ENCODE measurements at places on chromosomes 2 and 18.

- no peak for DNase-seq
These were observed 120.8 kb upstream of the STK17B start for GRCh38 chr2:196291873-196292800.

DNA sequence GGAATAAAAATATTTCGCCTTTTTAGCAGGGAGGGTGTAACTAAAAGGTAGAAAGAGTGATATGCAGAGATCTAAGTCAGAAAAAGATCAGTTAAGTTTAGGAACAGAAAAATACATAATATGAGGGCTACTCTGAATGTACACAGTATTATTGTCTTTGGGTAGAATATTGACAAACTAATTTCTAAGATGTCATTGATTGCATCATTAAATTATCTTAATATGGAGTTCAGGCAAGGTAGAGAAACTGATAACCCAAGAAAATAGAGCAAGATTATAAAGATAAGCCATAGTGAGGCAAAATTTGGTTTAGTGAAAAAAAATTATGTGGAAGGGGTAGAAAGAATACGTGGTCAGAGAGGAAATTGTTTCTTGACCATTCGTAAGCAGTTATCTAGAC lies 629.0 kb upstream of the NXPH2 start:
- DNase-seq, result no peak

DNA sequence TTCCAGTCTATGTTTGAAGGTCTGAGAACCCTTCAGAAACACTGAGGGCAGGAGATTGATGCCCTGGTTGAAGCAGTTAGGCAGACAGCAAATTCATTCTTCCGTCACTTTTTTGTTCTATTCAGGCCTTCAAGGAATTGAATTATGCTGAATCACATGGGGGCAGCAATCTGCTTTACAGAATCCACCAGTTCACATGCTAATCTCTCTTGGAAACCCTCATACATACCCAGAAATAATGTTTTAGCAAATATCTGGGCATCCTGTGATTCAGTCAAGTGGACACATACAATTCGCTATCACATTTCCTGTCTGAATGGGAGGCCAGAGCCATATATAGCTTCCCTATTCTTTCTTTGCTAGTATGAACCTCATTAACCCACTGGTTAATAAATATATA lies 301.4 kb upstream of the CNTNAP5 start:
- DNase-seq, result no peak

DNA sequence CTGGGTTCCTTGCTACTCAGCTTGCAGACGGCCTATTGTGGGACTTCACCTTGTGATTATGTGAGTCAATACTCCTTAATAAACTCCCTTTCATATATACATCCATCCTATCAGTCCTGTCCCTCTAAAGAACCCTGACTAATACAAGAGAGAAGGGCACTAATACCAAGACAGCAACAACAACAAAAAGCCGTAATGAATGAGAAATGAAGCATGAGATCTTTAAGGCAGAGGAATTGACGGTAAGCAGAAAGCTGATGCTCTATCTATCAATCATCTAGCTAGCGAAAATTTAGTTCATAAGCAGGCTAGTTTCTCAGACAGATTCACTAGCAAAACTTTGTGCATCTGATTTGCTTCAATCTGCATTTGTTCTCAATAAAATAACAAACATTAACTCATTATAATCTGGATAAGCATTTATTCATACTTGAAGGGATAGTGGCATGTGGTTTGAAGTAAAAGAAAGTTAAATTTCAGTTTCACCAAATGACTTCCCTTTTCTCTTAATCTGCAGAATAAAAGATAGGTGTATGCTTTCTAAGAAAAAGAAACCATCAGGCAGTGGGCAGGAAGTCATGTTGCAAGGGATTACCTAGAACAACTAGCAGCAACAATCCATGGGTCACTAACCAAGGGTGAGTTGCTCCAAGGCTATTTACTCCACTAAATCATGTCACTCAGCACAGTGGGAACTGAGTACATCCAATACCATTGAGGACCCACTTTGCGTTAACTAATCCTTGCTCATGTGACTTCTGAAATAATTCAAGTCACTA lies 376.5 kb downstream of the TMEM182 start:
- DNase-seq, result no peak

DNA sequence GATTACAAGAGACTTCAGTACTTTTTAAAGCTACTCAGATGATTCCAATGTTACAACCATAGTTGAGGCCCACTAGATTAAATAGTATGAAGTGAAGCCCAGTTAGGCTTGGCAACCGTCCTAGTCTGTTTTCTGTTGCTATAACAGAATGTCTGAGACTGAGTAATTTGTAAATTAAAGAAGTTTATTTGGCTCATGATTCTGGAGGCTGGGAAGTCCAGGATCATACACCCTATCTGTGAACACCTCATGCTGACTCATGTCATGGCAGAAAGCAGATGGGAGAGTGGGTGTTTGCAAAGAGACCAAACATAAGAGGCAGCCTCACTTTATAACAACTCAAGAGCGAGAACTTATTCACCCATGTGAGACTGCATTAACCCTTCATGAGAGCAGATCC lies 63.1 kb downstream of the CCDC150 start:
- DNase-seq, result no peak

- no peak for DNase-seq
These were observed 463.9 kb downstream of the STK39 start for GRCh38 chr2:167783261-167784083.

GRCh38 chr2:16251511-16252225 lies 311.3 kb downstream of the MYCN start:
- DNase-seq, result no peak

DNA sequence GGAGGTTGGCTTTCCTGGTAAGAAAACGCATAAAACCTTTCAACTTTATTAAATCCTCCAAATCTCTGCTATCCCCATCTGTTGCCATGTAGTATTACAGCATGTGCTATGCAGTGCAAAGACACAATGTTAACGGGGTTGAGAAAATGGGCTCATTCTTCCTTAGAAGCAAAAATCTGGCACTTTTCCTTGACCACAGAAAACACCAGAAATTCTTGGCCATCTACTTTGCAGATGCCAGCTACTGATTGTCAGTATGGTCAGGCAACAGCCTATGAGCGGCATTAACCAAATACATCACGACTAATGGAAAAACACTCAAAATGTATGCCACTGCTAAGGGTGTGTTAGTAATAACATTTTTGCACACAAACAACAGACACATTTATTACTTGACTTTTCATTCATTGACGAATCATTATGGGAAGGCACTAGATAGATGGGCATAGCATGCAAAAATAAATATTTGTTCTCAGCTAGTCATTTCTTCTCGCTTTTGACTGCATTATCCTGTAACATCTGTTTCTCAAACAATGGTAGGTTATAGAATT lies 65.2 kb upstream of the CRIM1 start:
- no peak for DNase-seq

DNA sequence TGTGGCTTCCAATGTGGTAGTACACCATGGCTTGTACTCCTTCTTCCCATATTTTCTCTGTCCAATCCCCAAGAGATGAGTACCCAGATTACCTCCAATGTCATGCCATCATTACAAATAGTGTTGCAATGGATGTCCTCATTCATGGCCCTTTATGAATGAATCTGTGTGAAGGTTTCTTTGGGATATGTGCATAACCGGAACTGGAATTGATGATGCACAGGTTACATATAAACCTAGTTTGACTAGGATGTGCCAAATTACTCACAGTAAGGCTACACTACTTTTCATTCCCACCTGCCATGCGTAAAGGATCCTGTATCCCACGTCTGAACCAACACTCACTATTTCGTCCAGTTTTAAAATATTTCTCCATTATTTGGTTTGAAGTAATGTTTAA lies 173.9 kb upstream of the CXCR4 start:
- DNase-seq, result no peak

- DNase-seq, result no peak
These were observed 118.8 kb downstream of the LDLRAD4 start for GRCh38 chr18:13337369-13337768.

- DNase-seq, result no peak
These were observed 325.6 kb upstream of the TNP1 start for GRCh38 chr2:217185265-217185995.

GRCh38 chr2:184304006-184304405 lies 294.3 kb upstream of the ZNF804A start:
- DNase-seq, result no peak

- no peak for DNase-seq
These were observed 73.7 kb upstream of the LAPTM4A start for GRCh38 chr2:20125164-20125563.

DNA sequence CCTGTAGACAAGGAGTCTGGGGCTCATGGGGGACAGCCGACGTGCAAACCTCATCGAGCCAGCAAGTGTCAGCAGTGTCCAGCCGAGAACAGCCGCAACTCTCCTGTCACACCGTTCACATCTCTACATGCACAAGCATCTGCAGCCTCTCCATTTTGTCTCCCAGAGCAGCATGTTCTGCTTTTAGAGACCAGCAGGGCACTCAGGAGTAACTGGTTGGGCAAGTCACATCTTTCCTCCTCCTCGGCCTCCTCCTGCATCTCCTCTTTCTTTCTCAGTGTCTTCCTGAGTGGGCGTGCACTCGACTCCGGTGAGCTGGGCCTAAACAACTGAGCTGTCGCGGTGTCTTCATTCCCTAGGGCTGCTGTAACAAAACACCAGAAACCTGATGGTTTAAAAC lies 249.9 kb downstream of the SH3BP4 start:
- DNase-seq, result no peak

Measured in central memory CD4-positive, alpha-beta T cell (primary cell).